Right lung (tissue), 10 donors: ENCODE measurements at places on chromosomes 2 and 18. TPM values are rescaled to one million over a fixed set of nuclear protein-coding genes. Genes with fewer than 3 reads are reported as not detected.

- DNase-seq: no peak
Observed at GRCh38 chr2:239664216-239664810, 263.5 kb upstream of the HDAC4 start.

The EPB41L3 gene
- 40.5 TPM for polyA plus RNA-seq

The USP14 gene
- polyA plus RNA-seq: 48.5 TPM

The SGPP2 gene
- polyA plus RNA-seq: 5.5 TPM

The GALNT13 gene
- 4.3 TPM for polyA plus RNA-seq

DNA sequence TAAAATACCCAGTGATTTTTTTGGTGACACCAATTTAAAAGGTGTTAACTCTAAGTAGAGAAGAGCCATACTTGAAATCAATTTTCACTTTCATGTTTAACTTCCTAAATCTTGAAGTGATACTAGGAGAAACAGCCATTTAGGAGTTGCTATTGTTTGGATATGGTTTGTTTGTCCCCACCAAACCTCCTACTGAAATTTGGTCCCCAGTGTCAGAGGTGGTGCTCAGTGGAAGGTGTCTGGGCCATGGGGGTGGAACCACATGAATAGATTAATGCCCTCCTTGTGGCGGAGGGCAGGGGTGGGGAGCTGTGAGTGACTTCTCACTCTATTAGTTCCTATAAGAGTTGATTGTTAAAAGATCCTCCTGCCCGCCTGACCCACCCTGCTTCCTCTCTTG lies 377.9 kb downstream of the DLGAP1 start:
- no peak for DNase-seq

DNA sequence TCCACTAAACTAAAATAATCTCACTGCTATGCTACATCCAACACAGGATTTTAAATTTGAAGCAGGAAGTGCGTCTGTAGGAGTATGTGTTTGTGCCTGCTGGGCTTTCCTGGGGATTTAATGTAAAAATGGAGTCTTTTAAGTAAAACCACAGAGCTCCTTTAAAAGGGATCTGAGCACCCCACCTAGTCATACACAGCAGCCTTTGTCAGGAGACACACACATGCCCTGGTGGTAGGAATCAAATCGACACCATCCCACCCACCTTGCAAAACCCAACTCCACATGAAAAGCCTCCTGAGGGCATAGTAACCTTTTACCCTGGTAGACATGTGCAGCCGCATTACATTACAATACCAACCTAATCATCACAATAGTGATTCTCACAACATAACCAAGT lies 29.1 kb downstream of the UXS1 start:
- DNase-seq: no peak

The GCKR gene
- polyA plus RNA-seq: 2.3 TPM

DNA sequence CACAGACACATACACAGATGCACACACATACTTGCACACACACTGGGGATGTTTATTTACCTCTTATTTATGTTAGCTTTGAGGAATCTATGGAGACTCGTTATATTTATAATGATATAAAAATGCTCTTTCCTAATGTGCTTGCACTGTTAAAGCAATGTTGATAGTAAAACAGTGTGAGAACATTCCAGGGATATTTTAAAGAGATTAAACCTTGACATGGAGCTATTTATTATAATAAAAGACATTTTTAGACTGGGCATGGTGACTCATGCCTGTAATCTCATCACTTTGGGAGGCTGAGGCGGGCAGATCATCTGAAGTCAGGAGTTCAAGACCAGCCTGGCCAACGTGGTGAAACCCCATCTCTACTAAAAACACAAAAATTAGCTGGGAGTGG lies 557.3 kb upstream of the ZNF804A start:
- DNase-seq: no peak
